ENCODE measurements at places on chromosomes 6 and 20. TPM values are rescaled to one million over a fixed set of nuclear protein-coding genes. Genes with fewer than 3 reads are reported as not detected.

DNA sequence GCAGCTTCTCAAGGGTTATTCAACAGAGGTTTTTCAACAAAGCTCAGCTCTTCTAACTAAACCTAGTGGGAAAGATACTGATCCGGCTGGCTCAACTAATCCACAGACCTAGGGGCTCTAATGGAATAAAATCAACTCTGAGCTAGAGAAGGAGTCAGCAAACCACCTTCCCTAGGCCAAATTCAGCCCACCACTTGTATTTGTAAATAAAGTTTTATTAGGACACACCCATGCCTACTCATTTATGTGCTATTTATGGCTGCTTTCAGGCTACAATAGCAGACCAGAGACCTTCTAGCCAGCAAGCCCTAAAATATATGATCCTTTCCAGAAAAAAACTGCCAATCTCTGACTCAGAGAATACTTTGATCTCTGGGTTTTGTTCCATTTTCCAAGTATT, 6.0 kb upstream of the RAB22A start:
- no peak for DNase-seq

GRCh38 chr6:158649289-158650143, at the start of gene SYTL3:
Gene SYTL3 (plus strand): TSS chr6:158650054. CDS start chr6:158663269, 13,215 bp downstream.
- no peak for DNase-seq

GRCh38 chr20:1302685-1303541, 26.0 kb downstream of the SDCBP2 start:
- no peak for DNase-seq

DNA sequence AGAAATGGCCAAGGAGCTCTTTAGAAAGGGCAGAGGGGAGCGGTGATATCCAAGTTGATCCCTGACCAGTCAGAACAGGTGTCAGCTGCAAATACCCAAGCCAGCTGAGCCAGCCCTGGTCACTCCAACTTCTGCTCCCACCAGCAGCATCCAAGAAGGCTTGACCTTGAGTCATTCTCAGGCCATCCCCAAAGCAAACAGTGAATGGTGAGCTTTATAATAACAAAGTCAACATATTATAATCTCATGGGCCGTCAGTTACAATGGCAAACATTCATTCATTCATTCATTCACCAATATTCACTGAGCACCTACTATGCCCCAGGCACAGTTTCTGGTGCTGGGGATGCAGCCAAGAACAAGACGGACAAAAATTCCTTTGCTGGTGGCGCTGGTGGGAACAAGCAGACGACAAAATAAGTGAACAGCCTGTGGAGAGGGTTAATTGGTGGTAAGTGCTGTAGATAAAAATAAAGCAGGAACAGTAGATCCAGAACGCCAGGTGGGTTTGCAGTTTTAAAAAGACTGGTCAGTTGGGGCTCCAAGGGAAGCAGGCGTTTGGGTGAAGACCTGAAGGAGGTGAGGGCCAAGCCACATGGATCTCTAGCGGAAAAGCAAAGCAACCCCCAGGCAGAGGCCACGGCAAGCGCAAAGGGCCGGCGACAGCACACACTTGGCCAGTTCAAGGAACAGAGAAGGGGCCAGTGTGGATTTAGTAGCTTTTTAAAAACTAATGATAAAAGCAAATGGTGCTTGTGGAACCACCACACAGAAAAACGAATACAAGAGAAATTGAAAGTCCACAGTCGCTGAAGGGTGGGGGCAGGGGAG, 131.8 kb upstream of the PTPN1 start:
- no peak for DNase-seq

DNA sequence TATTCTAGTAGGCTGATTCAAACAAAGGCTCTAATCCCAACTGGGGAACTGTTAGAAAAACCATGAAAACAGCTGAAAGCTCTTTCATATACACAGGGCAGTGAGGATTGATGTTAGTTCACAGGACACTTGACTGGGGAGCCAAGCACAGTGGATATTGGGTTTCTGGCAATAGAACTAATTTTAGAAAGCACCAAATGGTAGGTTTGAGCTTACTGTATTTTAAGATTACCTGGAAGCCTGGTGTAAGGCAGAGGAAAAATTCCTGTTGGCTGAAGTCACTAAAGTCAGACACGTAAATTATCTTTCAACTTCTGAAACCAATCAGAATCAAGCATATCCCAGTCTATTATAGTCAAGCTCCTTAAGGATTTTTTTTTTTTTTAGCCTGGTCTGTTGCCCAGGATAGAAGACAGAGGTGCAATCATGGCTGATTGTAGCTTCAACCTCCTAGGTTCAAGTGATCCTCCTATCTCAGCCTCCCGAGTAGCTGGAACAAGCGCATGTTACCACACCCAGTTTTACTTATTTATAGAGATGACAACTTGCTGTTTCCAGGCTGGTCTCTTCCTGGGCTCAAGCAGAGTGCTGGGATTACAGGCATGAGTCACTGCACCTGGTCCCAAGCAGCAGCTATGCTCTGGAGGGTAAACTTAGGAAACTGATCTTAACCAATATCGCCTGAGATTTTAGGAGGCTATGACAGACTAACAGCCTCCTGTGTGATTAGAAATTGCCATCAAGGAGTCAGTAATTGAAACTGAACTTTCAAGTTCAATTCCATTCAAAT, 32.5 kb upstream of the SYNCRIP start:
- DNase-seq: no peak

GRCh38 chr6:122571888-122572287, 38.3 kb upstream of the PKIB start:
- no peak for DNase-seq

- DNase-seq: no peak
Measured at GRCh38 chr6:10323018-10323417, 91.9 kb downstream of the TFAP2A start.

DNA sequence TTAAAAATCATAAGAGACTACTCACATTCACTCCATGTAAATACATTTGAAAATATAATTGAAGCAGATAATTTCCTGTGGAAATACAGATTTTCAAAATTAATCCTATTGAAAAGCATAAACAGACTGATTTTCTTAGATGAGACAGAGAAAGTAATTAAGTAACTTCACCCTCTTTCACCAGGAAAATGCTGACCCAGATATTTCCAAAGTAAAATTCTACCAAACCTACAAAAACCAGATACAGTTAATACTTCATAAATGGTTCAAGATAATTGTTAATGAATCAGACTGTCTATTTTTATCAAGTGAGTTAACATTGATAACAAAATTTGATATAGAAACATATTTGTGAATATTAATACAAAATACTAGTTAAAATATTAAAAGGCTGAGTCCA, 233.5 kb upstream of the KHDRBS2 start:
- DNase-seq: no peak

The OPRM1 gene
- not detected for total RNA-seq

The PRL gene
- not detected for total RNA-seq

The PPIL1 gene
- total RNA-seq: 33.4 TPM

Measured in endothelial cell (in vitro differentiated cells).